H7 (cell line): ENCODE measurements at places on chromosomes 4 and X.
A peak's percentile ranks its signal among the peaks of the same experiment; 100 is the strongest.

- DNase-seq, result no peak
Observed at GRCh38 chr4:126778348-126778747, 854.4 kb upstream of the INTU start.

DNA sequence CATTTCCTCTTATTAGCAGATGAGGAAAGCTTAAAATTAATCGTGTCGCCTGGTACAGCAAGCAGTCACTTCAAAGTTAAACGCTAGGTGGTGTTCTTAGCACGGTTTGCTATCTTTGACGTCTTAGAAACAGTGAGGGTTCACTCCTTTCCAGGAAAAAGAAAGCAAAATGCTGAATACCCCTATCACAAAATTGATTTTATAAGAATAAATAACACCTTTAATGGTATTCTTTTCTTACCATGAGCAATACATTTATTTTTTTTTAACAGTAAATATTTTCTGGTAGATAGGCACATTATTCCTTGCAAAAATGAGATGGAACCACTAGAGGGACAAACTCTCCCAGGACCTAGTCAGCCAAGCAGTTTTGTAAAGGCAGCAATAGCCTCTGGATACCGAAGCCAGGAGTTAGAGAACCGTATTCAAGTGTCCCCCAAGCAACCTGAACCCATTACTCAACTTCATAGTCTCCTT lies 153.9 kb downstream of the KDR start:
- peak; percentile 38 for DNase-seq

DNA sequence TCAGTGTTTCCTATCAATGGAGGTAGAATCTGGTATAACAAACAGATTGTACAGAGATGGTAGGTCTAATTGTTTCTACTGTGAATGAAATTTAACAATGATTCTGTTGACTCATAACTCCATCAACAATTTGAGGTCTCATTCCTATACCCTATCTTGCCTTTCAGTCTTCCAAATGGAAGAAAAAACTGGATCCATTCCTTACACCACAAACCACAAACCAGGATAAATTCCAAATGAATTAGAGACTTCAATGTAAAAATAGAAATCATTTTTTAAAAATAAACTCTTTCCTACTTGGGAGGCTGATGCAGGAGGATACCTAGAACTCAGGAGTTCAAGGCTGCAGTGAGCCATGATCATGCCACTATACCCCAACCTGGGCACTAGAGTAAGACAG lies 114.4 kb upstream of the WDR44 start:
- no peak for DNase-seq

DNA sequence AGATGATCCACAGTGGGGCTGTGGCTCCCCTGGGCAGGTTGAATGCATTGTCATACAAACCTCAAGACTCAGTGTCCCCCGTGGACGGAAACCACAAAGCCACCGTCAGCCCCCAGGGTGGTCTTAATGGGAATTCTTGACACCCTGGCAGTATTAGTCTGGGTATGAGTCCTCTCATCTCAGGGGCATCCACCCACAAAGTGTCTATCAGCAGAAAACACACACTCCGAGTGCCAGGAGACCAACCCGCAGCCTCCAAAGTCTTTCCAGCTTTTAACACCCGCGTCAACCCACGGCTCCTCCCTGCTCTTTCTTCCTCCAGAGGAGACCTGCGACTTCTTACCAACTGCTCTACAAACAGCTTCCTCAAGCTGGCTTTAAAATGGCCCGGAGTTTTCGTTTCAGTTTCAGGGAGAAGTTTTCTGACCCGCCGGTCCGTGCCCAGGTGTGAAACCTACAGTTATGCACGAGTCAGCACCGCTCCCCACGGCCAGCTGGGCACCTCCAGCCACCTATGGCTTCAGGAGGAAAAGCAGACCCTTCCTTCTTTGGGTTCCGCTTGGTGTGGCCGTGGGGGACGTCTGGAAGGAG lies 14.4 kb upstream of the ASMTL start:
- DNase-seq, result no peak

- no peak for DNase-seq
Observed at GRCh38 chr4:163565226-163566135, 71.0 kb downstream of the TMA16 start.

DNA sequence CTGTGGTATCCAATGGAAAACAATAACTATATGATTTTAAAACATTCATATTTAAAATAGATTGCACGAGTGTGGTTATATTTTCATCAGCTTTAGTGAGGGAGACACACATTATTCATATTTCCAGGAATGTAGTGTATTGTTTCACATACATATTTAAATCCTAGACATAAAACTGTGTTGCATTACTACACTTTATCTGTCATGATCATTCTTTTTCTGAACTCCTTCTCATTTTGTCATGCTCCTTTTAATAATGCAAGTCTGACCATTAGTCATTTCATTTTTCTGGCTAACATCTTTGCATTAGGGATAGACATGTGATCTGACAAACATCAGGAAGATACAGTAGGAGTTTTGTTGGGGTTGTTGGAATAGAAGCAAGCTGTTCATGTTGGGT lies 1382.7 kb downstream of the PCDH7 start:
- DNase-seq, result no peak

DNA sequence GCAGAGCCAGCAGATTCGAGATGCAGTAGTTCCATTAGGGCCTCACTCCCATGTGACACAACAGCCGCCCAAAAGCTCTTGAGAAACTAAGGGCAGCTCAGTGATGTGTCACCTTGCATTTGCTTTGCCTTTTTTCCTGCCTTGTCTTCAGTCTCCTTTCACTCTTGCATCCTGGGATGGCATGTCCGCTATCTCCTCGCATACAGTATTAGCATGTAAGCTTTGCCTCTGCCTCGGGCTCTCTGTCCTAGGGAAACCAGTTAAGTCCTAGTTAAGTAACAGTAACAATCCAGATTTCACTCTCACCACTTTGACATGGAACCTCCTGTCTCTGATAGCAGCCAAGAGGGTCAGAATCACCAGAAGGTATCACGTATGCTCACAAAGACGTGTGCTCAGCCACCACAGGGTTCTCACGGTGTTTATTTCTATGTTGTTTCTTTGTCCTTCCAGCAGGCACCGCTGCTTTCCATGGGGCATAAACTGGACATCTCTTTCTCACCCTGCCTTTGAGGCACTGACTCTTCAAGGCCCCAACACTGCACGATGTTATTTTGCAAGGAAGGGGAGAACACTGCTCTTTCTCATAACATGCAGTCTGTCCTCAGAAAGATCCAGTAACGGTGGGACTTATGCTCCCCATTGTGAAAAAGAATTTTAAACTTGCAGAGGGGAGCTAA lies 26.7 kb upstream of the SORBS2 start:
- no peak for DNase-seq

GRCh38 chr4:168515222-168516011 lies 18.6 kb downstream of the PALLD start:
- no peak for DNase-seq

GRCh38 chrX:130378024-130378669 lies 7.3 kb downstream of the GPR119 start:
- DNase-seq, result no peak

DNA sequence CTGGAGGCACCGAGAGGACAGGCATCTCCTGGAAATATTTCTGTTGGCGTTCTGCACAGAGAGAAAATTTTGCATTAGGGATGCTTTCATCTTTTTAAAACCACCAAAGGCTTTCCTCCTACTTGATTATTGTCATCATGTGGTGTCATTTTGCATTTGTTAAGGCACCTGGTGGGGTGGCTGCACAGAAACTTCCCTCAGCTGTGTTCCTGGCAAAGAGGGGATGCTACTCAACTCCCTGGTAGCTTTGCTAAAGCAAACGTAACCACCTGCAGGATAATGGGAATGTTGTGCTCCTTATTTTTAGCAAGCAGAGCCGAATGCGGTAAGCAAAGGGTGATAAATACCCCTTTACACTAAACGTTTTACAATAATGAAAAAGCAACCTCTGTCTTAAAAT lies 229.8 kb downstream of the STIM2 start:
- peak; percentile 54 for DNase-seq

- no peak for DNase-seq
Observed at GRCh38 chr4:175651756-175652310, 160.2 kb downstream of the GPM6A start.
